ENCODE measurements at places on chromosomes 13 and 19.
A peak's percentile ranks its signal among the peaks of the same experiment; 100 is the strongest.

DNA sequence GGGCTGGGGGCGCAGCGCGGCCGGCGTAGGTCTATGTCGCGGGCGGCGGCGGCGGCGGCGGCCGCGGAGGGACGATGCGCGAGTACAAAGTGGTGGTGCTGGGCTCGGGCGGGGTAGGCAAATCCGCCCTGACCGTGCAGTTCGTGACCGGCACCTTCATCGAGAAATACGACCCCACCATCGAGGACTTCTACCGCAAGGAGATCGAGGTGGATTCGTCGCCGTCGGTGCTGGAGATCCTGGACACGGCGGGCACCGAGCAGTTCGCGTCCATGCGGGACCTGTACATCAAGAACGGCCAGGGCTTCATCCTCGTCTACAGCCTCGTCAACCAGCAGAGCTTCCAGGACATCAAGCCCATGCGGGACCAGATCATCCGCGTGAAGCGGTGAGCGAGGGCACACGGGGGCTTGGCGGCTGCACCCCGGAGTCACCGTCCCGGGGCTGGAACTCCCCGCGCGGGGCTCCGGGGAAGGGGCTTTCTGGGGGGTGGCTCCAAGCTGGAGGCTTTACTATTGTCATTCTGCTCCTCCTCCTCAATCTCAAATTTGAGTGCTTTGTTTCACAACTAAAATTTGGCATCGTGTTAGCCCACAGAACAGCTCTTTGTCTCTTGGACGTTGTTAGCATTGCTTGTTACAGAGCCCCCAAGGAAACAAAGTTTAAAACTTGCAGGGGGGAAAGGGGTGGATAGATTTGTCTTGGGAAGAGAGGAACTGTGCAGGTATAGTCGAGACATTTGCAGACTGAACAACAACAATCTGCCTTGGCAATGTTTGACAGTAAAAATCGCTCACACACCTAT is 630 bp downstream of the RAP2A start:
- DNase-seq, result peak; percentile 56

DNA sequence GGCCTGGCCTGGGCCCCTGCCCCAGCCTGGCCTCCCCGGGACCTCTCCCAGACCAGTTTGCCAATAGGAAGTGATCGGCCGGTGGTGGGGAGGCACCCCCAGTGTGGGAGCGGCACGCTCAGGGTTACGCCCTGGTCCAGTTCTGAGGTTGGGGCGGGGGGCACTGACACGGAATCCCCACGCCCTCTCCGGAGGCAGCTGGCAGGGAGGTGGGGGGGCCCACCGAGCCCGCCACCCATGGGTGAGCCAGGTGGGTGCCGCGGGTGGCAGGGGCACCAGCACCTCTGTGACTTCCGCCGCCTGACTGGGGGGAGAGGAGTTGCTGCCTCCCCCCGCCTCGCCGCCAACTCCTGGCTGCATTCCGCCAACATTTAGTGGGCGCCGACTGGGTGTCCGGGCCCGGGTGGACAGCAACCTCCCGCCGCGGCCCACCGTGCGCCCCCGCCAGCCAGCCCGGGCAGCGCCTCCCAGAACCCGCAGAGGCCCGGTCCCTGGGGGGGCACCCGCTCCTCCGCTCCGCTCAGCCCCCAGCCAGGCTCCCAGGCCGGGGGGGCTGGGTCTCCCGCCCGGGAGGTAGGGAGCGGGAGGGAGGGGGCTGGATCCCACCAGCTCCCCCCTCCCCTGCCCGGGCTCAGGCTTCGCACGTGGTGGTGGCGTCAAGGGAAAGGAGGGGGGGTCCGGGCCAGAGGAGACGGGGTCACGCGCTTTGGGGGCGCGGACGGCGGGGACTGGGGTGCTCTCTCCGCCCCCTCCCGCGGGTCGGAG is 2.0 kb downstream of the ZBTB7A start:
- peak; percentile 75 for DNase-seq

DNA sequence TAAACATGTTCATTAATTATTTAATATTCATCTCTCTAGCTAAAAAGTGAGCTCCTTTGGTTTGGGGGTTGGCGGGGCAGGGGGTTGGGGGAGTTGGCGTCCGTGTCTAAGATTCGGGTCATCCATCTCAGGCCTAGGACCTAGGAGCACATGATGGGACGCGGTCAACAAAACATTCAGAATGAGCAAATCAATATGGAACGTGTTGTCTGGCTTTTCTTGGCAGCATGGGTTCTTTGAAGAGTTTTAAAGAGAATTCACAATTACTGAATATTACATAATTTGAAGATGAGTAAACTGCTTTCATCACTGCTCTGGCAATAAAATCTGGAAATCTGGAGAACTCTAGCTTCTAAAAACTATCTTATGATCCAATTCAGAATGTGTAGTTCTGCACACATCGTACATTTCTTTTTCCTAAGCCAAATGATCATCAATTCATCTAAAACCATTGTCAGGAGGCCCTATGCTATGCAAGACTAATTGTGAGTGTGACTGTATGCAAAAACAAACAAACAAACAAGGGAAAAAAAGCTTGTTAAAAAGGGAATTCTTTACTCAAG is 5.4 kb upstream of the ARGLU1 start:
- peak; percentile 13 for DNase-seq

GRCh38 chr13:21909331-21909730 is 238.5 kb downstream of the FGF9 start:
- DNase-seq, result no peak

- DNase-seq, result no peak
Measured at GRCh38 chr19:12636631-12637030, 25.9 kb downstream of the ZNF791 start.

- no peak for DNase-seq
Measured at GRCh38 chr19:30704771-30705330, 332.7 kb downstream of the ZNF536 start.

DNA sequence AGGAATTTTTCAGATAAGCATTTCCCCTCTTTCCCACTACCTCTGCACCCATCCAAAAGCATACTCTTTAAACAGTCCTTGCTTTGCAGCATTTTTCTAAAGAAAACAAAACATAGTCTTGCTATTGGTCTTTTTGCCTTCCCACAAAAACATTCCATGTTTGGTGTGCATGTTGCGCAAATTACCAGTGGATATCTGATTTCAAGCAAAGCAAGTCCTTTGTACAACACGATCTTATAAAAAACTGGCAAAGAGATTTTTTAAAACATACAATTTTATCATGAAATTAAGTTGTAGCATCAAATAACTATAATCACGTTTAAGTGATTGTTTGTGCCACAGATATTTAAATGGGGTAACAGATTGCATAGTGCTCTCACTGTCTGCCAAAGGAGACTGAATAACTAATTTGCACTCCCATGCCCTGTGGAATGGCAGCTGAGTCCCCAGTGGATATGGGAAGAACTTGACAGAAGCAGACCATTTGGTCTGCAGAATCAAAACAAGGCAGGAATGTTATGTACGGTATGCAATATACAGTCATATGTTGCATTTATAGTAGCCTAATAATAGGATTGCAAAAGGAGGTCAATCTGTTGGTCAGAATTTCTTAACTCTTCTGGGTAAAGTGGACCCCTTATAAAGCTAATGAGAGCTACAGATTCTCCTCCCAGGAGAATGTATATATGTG is 285.7 kb downstream of the TBC1D4 start:
- DNase-seq, result peak; percentile 11

DNA sequence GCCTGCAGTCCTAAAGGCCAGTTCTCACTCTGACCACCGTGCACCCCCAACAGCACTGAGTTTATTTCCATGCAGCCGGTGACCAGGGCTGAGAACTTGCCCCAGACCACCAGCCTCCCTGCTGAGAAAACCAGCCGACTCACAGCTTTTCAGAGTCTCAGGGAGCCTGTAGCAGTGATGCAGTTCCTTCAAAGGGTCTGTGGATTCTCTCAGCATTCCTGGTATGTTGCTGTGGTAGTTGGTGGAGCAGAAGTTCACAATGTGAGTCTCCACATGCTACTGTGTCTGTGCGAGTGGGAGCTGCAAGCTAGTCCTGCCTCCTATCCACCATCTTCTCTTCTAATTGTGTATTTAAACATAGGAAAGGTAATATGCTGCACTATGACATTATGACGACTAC is 254.9 kb upstream of the KLF12 start:
- no peak for DNase-seq

DNA sequence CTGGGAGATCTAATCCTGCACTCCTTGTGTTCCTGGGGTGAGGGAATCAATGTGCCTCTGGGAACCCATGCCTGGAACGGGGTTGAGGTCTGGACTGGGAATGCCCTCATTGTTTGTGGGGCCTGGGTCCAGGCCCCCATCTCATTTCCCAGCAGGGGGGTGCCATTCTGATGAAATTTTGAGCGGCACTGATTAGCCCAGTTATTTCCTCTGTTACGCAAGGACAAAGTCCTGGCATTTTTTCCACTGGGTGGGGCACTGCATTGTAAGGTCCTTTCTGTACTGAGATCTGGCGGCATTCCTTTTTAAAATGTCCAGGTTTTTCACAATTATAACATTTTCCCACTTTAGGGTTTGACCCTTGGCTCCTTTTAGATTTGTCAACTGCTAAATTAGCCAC is 14.8 kb downstream of the FPR3 start:
- no peak for DNase-seq

GRCh38 chr19:39384839-39385568 is 5.9 kb downstream of the PAF1 start:
- DNase-seq, result no peak

DNA sequence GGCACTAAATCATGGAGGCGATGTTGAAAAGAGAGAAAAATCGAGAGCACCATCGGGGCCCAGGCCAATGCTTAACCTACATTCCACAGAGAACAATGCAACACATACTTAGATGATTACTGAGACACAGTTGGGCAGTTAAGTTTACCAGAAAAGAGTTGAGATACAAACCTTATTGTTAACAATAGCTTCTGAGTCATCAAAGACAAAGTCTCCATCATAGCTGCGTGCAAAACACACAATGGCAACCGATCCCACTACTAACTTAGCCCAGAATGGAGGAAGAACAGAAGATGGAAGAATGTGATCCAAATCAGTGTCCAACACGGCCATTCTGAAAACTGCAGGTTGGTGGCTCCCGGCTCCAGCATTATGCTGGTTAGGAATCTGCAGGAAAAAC is 6.2 kb downstream of the TMTC4 start:
- no peak for DNase-seq

DNA sequence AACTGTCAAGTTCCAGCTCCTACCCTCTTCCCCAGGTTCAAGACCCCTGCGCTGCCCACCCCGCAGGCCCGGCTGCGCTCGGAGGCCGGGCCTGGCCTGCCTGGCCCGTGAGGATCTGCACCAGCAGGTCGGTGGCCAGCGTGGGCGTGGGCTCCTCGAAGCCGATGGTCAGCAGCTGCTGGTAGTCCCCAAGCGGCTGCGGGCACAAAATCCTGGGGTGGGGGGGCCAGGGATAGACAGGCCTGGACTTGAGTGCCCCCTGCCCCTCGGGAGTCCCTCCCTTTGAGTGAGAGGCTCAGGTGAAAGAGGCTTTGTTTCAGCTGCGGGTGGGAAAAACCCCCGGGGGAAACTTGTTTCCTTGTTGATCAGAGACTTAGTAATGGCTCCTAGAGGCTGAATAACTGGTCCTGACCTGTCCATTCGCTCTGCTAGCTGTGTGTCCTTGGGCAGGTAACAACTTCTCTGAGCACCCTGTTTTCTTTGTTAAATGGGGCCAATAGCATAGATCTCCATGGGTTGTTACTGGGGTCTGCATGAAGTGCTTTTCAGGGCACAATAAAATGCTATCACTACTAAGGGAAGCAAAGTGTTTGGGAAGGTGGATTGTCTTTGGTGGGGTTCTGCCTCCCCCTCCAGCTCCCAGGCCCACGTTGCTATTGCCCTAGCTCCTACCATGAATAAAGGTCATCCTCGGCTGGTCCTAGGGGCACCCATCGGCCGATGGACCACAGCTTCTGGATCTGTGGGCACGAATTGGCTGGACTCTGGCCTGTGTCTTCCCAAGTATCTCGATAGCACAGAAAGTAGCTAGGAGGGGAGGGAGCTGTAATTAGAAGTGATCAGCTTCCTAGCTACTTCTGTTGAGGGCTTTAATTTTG is 3.5 kb downstream of the C19orf67 start:
- no peak for DNase-seq

DNA sequence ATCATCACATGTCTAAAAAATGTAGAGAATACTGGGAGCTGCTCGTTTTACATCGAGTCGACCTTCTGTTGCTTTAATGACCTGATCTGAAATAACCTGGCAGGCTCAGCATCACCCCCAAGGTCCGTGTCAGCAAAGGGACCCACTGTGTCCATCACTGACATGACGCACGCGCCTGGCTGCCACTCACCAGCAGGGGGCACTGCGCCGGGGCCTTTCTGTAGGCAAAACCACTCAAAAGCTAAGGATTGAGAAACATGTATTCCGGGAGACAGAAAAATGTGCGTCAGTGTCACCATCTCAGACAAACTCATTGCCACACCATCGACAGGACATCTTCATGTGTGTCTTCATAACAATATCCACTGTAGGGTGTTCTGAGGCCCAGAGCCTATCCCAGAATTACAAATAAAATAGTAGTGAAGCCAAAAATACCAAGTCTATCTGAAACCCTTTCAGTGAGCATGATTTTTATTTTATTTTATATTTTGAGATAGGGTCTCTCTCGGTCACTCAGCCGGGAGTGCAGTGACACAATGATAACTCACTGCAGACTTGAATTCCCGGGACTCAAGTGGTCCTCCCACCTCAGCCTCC is 130.3 kb upstream of the LSM14A start:
- DNase-seq, result peak; percentile 48

- no peak for DNase-seq
Measured at GRCh38 chr13:100495455-100495854, 93.1 kb downstream of the GGACT start.

GRCh38 chr13:21233086-21233485 is 56.6 kb downstream of the MRPL57 start:
- no peak for DNase-seq

DNA sequence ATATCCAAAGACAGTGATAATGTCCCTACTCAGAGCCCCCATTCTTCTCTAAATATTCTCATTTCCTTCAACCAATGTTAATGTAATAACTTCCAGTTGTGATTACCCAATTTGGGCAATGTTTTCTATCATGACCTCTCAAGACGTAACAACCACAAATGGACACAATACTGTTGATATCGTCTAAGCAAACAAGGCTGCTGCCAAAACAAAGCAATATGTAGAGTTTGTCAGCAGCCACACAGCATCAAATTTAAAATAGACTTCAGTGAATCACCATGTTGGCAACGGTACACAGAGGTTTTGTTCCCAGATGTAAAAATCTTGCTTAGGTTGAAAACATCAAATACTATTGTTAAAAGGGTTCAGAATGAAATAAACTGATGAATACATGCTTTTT is 205.1 kb downstream of the DACH1 start:
- DNase-seq, result no peak

DNA sequence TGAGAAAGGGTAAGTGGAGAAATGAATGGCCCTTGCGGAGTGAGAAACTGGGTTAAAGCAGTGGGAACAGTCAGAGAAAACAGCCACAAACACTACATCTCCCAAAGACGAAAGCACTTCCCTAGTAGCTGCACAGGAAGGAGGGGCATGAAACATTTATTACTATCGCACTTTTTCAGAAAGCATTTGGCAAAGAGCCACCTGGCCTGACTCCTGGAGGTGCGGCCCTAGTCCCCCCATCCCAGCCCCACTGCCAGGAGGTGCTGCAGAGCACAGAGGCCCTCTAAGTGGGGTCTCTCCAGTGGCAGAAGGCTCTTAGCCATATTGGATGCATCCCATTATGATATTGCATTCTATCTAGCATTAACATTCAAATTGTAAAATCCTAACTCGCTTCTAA is 55.8 kb downstream of the MTMR6 start:
- DNase-seq, result no peak

- peak; percentile 85 for DNase-seq
Measured at GRCh38 chr13:48492470-48493065, 40.3 kb downstream of the RCBTB2 start.

GRCh38 chr13:80083853-80084676 is 256.9 kb downstream of the SPRY2 start:
- no peak for DNase-seq
